ENCODE measurements at places on chromosomes 16 and 17.

DNA sequence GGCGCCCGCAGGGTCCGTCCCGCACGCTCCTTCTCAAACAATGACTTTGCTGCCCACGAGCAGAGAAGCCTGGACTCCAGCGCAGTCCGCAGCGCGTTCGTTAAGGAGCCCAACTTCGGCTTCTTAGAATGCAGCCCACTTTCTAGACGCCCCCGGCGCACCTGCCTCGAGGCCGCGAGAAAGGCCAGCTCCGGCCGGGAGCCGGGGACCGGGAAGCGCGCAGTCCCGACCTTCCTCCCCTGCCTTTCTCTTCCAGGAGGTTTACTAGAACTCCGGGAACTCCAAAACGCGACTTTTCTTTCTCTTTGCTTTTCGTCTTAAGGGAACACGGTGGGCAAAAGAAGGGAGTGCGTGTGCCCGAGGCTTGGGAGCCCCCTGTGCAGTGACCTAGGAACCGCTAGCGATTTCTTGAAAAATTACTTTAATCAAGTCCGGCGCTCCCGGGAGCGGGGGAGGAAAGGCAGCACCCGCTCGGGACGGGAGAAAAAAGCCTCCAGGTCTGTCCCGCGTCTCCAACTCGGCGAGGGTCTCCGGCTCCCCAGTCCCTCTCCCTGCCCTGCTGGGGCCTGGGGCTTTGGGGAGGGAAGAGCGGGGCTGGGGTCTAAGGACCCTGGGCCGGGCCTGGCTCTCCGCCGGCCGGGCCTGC lies 2.6 kb downstream of the HNF1B start:
- no peak for DNase-seq

- DNase-seq, result peak; percentile 26
Measured at GRCh38 chr17:60435244-60436167, 13.2 kb downstream of the CHCT1 start.

GRCh38 chr17:30808785-30809286 lies 15.7 kb downstream of the CRLF3 start:
- no peak for DNase-seq

DNA sequence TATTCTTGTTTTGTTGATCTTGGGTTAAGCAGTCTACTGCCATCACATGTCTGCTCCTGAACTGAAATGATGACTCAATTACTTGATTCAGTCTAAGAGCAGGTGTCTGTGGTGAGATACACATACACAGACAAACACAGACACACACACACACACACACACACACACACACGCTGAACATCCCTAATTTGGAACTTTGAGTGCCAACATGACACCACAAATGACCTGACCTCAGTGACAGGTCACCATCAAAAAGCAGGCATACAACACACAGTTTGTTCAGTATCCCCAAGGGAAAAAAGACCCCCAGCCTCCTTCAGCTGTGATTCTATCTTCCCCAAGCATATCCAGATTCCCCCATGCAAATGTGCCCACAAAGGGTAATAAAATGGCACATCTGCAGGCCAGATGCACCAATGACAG lies 130.1 kb upstream of the TMEM97 start:
- no peak for DNase-seq

DNA sequence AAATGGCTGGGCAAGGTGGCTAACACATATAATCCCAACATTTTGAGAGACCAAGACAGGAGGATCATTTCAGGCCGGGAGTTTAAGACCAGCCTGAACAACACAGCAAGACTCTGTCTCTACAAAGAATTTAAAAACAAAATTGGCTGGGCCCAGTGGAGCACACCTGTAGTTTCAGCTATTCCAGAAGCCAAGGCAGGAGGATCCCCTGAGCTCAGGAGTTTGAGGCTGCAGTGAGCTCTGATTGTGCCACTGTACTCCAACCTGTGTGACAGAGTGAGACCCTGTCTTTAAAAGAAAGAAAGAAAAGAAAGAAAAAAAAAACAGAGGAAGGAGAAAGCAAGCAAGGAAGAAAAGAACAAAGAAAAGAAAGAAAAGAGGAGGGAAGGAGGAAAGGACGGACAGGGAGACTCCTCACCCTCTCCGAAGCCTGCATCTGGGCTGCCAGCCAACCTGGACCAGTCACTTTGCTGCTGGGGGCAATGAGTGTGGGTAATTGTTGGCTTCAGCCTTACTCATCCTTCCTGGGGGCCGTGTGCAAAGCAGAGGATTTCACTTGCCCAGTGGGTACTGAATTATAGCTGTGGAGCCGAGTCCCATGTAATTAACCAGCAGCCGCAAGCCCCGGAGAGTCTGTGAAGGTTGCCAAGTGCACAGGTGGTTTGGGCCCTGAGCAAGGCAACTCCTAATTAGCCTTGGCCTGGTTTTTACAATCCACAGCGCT lies 6.7 kb upstream of the MT4 start:
- no peak for DNase-seq

DNA sequence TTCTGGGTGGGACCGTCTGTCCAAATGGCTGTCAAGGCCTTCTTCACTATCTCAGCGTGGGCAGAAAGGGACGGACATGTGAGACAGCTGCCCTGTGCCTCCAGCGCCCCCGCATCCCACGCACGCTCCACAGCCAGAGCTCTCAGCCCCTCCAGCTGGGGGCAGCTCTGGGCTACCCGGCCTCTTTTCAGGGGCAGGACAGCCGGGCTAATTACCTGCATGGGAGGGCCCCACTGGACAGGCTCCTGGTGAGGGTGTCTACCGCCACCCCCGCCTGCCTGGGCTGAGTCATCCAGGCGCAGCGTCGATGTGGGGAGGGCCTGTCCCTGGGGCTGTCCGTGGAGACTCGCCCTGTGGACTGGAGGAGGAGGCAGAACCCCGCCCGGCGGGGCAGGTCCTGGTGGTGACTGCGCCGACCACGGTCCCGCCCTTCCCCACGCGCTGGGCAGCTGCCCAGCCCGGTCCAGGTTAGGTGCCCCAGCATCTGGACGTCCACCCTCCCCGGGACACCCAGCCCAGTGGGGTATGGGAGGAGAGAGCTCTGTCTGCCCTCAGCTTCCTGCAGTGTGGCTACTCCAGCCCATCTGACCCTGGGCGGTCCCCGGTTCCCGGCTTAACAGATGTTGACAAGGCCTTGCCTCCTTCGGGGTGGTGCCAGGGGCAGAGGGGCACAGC lies 5.9 kb upstream of the METRNL start:
- no peak for DNase-seq

- DNase-seq, result no peak
Measured at GRCh38 chr17:61482467-61482866, 30.2 kb downstream of the TBX4 start.

- no peak for DNase-seq
Measured at GRCh38 chr16:79261481-79261940, 339.0 kb downstream of the MAF start.

- no peak for DNase-seq
Measured at GRCh38 chr16:2177561-2177960, 18.8 kb downstream of the CASKIN1 start.

DNA sequence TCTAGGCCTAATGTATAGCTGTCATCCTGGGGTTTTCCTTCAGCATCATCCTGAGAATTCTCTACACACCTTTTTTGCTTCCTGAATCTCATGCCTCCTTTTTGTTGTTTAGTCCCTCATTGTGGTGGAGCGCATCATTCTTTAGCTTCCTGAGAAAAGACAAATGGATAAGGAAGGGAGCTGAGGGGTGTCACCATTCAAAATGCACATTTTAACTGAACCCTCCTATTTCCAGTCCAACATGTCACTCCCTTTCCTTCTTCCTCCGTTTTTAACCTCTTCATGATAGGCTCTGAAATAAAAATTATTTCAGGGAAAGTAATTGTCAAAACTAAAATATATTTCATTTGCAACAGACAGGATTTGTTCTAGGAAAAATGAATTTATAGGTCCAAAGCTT lies 39.7 kb upstream of the GNAO1 start:
- no peak for DNase-seq

GRCh38 chr17:73290399-73291259 lies 21.2 kb downstream of the CDC42EP4 start:
- DNase-seq, result no peak

- no peak for DNase-seq
Measured at GRCh38 chr17:73187203-73187769, 5.6 kb upstream of the COG1 start.

GRCh38 chr17:43211123-43211479 lies 574 bp upstream of the TMEM106A start:
- no peak for DNase-seq

DNA sequence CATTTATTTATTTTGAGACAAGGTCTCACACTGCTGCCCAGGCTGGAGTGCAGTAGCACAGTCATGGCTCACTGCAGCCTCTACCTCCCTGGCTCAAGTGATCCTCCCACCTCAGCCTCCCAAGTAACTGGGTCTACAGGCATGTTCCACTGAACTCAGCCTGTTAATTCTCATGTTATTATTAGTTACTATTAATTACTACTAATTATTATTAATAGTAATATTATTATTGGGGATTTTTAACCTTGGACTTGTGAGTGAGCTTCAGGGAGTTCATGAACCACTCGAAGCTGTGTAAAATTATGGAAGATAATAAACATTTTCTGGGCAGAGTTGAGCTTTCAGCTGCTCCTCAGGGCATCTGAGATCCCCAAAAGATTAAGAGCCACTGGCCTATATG lies 4.6 kb upstream of the STAC2 start:
- DNase-seq, result no peak

DNA sequence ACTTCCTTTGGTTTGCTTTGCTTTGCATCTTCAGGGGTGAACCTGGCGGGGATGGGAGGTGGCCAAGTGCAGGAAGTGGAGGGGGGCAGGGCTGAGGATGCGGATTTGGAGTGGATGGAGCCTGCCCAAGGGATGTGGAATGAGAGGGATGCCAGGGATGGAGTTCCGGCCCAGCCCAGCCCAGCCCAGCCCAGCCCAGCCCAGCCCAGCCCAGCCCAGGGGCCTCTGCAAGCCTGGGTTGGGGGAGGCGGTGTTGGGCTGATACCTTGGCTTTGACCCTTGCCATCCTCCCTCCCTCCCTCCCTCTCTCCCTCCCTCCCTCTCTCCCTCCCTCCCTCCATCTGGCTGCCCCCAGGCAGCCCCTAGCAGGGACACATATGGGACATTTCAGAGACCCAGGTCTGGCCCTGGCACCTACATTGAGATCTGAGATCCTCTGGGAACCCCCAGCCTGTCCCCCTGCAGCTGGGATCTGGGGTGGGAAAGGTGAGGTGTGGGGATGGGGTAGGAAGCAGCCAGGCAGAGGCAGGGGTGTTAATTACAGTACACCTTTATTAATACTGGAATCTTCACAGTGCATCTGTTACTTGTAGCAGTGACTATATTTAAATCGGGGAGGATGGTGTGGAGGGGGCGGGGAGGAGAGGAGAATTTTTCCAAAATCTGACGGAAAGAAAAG lies 14.5 kb downstream of the IL34 start:
- no peak for DNase-seq

- DNase-seq, result no peak
Measured at GRCh38 chr17:72400863-72401262, 280.0 kb downstream of the SOX9 start.
